ENCODE measurements at places on chromosomes 7 and 10. TPM values are rescaled to one million over a fixed set of nuclear protein-coding genes. Genes with fewer than 3 reads are reported as not detected.

The PRSS37 gene
- not detected for total RNA-seq

The MYH16 gene
- total RNA-seq, result not detected

The MSMB gene
- total RNA-seq, result not detected

The EFCAB10 gene
- 1.5 TPM for total RNA-seq

The CPA5 gene
- total RNA-seq, result 11.5 TPM

The EEPD1 gene
- 20.7 TPM for total RNA-seq

The CDK14 gene
- 1.7 TPM for total RNA-seq

The CCDC7 gene
- 73.0 TPM for total RNA-seq

GRCh38 chr7:74297516-74298233 lies 8.5 kb downstream of the CLIP2 start:
- DNase-seq, result no peak

- no peak for DNase-seq
Observed at GRCh38 chr10:17220652-17221100, 7.4 kb upstream of the VIM start.

DNA sequence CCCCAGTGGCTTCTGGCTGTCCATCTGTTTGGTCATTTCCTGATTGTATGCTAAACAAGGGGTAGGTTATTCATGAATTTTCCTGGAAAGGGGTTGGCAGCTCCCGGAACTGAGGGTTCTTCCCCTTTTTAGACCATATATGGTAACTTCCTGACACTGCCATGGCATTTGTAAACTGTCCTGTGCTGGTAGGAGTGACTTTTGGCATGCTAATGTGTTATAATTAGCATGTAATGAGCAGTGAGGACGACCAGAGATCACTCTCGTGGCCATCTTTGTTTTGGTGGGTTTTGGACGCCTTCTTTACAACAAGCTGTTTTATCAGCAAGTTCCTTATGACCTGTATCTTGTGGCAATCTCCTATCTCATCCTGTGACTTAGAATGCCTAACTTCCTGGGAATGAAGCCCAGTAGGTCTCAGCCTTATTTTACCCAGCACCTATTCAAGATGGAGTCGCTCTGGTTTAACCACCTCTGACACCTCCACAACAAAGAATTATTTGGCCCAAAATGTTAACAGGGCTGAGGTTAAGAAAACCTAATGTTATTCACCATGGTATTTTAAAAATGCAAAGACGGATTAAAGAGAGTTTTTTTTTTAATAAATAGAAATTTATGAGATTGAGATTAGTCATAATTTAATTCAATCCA lies 2.4 kb upstream of the PTN start:
- DNase-seq, result no peak

- DNase-seq, result no peak
Observed at GRCh38 chr10:484441-484924, 205.0 kb downstream of the DIP2C start.

DNA sequence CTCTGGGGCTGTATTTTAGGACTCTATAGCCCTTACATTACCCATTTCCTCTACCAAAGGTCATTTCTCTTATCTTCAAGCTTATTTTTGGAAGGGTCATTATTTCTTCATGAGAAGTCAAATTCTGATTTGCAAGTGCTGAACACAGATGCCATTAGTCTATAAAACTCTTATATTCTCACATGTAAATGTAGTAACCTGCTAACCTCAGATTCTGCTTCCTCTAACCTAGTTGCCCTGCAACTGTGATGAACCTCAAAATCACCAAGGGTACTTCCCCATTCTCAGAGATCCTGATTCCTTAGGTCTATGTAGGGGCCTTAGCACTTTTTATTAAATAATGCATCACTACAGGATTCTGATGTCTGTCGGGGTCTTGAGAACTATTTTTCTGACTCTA lies 6.3 kb downstream of the FAS start:
- DNase-seq, result no peak

DNA sequence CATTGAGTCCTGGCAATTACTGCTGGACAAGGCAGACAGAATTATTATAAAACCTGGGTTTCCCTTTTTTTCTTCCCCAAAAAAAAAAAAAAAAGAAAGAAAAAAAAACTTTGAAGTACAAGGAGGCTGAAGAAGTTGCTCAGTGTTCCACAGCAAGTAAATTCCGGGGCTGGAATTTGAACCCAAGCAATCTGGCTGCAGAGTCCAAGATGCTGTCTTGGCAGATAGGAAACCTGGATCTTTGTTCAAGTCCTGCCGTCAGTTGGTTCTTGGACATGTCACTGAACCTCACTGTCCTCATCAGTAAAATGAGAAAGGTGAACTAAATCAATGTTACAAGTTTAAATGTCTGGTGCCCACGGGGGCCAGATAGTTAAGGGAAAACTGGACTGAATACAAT lies 35.3 kb downstream of the ARID5B start:
- no peak for DNase-seq

GRCh38 chr10:61835069-61835945 lies 66.2 kb upstream of the ARID5B start:
- no peak for DNase-seq

- no peak for DNase-seq
Observed at GRCh38 chr10:95792874-95793285, 36.9 kb downstream of the ENTPD1 start.

DNA sequence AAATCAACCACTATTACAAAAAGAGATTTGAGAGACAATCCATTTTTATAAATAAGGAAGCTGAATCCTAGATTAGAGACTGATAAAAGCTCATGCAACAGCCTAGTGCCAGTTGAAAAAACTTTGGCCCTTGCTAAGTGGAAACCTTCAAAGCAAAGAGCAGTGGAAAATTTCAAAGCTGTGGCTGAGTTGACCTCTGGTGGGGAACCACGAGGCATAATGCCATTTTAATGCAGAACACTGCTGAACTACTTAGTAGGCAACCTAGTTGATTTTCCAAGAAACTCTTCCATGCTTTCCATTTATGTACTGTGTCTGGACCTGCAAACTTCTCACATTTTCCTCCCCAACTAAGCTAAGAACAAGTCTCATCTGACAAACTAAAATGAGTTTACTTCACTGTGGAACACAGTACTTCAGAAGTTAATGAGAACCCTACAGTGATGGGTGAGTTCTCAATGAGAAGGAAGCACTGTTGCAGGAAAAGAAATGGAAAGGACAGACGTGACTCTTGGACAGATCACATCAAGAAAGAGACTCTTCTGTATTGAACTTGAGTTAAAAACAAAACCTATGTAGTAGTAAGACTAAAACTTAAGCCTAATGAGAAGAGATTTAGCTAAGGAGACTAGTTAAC lies 19.5 kb downstream of the FZD9 start:
- no peak for DNase-seq

DNA sequence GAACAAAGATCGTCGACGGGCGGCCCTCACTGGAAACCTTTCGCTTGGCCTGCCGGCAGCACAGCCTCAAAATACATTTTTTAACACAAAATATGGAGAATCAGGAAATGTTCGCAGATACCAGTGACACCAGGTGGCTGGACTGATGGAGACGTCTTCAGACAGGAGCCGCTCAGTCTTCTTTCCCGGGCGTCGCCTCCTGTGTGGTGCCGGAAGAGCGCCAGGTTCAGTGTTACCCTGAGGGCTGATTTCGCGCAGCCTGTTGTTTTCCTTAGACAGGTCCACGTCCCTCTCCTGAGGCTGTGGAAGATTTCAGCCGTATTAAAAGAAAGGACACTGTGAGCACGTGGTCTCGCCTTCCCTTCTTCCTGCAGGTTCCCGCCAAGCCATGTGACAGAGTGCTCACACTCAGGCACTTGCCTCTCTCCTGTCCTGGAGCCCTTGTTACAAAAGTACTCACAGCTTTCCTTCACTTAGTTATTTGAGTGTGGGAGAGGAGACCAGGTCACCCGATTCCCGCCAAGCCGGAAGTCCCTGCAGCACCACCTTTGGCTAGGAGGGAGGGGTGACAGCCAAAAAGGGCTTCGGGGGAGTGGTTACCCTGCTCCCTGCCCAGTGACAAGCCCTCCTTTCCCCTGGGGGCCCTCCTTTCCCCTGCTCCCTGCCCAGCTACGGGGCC lies 21.7 kb upstream of the PWWP2B start:
- DNase-seq, result no peak

DNA sequence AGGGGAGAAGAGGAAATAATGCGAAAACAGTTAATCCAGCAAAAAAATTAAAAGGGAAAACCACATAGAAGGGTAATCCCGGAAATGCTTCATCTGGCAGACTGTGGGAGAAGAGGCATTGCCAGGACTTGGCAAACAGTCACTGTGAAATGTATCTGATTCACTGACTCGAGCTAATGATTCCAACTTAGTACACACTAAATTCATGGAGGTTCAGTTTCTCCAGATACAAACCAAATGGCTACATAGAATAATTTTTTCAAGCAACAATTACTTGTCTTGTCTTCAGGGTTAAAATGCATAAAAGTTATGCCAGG lies 36.4 kb downstream of the GDI2 start:
- no peak for DNase-seq

- DNase-seq, result no peak
Observed at GRCh38 chr7:134804351-134804750, 24.9 kb downstream of the CALD1 start.

DNA sequence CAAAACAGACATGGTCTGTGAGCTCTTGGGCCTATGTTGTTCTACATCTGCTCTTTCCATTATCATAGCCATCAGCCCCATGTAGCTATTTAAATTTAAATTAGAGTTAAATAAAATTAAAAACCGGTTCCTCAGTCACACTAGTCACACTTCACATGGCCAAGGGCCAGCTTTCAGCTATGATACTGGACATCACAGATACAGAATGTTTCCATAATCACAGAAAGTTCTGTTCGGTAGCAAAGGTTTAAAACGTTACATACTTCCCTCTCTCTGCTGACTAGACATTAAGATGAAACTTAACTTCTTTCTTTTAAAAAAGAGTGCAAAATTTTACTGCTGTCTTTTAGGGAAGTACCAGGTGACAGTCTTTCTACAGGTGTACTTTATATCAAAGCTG lies 43.0 kb downstream of the SRPK2 start:
- no peak for DNase-seq

DNA sequence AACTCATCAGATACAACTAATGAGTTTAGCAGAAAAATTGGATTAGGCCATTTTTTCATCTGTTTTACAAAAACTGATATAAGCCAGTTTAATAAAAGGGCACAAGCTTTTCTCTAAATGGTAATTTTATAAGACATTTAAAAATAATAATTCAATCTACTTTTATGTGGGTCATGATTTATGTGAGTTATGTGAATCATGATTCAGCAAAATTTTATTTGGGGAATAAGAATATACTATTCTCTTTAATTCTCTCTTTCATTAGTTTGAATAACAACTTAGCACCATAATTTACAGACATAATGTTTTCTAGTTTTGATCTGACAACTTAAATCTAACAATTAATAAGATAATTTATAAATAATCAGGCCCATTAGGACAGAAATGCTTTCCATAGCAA lies 63.8 kb upstream of the TEX47 start:
- DNase-seq, result no peak
